ENCODE measurements at places on chromosomes 5 and 9.

GRCh38 chr9:95645579-95645978 is 128.8 kb upstream of the PTCH1 start:
- peaks cover 2% of the 10 kb centered on the region for H3K4me1 ChIP-seq
- H3K36me3 ChIP-seq, result no peaks in the 10 kb centered on the region

- DNase-seq, result no peak
- H3K4me3 ChIP-seq, result no peak overlapping the region
- H3K27ac ChIP-seq, result peak overlapping the region; percentile 17
- H3K36me3 ChIP-seq, result no peaks in the 10 kb centered on the region
- H3K4me1 ChIP-seq, result peaks cover 36% of the 10 kb centered on the region
- no peaks in the 10 kb centered on the region for H3K27me3 ChIP-seq
Measured at GRCh38 chr5:134511796-134512660, 13.4 kb upstream of the JADE2 start.

DNA sequence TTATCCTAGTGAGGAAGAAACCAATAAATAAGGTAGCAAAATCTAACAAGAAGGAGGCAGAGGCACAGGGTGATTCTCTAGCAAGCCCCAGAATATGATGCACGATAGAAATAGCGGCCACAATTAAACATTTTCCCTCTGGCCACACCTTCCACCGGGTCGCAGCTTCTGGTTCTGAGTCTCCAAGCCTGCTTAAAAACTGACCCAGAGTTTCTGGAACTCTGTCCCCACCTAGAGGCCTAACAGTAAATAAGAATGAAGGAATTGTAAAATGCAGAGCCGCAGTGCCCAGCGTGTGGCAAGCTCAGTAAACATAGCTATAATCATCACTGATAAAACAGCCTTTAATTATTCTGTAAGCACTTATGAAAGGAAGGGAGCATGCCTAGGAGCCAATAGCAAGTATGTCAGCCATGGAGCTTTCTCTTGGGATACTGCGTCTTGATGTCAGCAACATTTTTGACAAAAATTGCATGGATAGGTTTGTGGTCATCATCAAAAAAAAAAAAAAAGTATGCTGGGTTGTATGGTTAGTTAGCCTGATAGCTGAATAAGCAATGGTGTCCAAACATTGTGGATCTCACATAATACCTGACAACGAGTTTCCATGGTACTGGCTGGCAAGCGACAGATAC is 465.5 kb downstream of the DNAH5 start:
- no peak for DNase-seq
- no peak overlapping the region for H3K4me3 ChIP-seq
- H3K4me1 ChIP-seq, result no peaks in the 10 kb centered on the region

DNA sequence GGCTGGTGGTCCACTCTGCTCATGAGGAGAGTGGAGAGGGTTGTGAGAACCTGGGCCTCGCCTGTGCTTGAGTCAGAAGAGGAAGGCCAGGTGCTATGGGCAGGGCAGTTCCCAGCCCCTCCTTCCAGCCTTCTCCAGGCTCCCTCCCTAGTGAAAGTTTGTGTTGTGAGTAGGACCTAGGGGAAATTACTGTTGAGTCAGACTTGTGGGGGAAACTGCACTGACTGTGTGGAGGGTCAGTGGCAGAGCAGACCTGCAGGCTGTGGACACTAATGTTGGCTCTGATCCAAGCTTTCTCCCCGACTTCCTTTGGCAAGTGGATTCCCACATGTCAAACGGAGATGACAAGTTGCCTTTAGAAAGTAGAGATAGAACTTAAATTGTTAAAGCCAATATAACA is 102.6 kb downstream of the ARHGAP26 start:
- DNase-seq, result no peak
- no peak overlapping the region for H3K4me3 ChIP-seq
- H3K27ac ChIP-seq, result no peak overlapping the region
- no peaks in the 10 kb centered on the region for H3K27me3 ChIP-seq

DNA sequence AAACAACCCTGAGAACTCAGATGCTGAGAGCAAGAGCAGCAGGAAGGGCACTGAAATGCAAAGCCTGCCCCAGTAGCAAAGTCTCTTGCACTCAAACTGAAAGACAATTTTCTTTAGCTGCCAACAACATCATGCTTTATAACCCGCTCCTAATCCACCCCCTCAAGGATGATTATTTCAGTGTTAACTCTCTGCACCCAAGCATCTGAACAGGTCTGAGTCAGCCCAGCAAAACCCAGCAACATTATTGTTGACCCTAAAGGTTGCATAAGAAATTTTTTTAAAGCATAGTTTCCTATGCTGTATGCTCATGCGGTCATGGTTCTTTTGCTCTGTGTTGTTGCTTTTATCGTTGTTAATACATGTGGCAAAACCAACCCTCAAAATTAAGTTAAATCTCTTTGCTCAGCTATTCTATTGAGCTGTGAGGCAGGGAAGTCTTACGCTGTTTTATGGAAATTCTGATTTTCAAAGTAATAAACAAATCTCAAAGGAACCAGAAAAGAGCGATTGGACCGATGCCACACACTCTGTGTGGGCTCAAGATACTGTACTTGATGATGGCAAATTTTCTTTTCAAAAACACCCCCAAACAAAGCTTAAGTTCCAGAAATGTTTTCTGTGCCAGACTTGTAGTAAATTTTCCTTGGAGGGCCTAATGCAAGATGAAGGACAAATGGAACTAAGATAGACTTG is 440.6 kb upstream of the MPDZ start:
- no peak for DNase-seq
- no peaks in the 10 kb centered on the region for H3K4me1 ChIP-seq
- H3K27ac ChIP-seq, result no peak overlapping the region
- no peaks in the 10 kb centered on the region for H3K27me3 ChIP-seq
- no peak overlapping the region for H3K4me3 ChIP-seq
- no peaks in the 10 kb centered on the region for H3K36me3 ChIP-seq

- no peak for DNase-seq
Measured at GRCh38 chr5:139524940-139525585, 36.1 kb upstream of the UBE2D2 start.

- no peaks in the 10 kb centered on the region for H3K36me3 ChIP-seq
- no peak overlapping the region for H3K27ac ChIP-seq
- peaks cover 3% of the 10 kb centered on the region for H3K4me1 ChIP-seq
- no peaks in the 10 kb centered on the region for H3K27me3 ChIP-seq
- H3K4me3 ChIP-seq, result no peak overlapping the region
- DNase-seq, result no peak
Measured at GRCh38 chr9:110327716-110328115, 9.9 kb downstream of the TXNDC8 start.

Measured in activated naive CD8-positive, alpha-beta T cell treated with anti-CD3 and anti-CD28 coated beads, Interleukin-2, amount 50 U/mL, for 24 hours (primary cell).